ENCODE measurements at places on chromosomes 1 and 21.

DNA sequence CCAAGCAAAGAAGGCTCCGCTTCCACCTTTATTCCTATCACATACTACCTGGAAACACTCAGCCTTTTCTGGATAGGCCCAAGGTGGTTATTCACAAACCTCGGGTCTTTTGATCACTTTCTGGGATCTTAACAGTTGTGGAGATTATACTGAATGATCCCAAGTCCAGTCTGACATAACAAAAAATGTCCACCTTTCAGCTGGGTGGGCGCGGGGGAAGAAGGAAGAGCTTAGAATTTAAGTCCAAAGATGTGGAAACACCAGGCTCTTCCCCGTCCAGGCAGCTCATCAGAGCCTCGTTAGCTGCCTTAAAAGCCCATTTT, 338 bp upstream of the C1orf53 start:
- no peaks in the 10 kb centered on the region for H3K27me3 ChIP-seq
- no peak for DNase-seq
- peak overlapping the region; percentile 71 for H3K4me3 ChIP-seq
- no peaks in the 10 kb centered on the region for H3K36me3 ChIP-seq
- peak overlapping the region; percentile 90 for H3K27ac ChIP-seq
- no peaks in the 10 kb centered on the region for H3K4me1 ChIP-seq

- H3K4me3 ChIP-seq, result no peak overlapping the region
- DNase-seq, result no peak
- no peaks in the 10 kb centered on the region for H3K4me1 ChIP-seq
- H3K36me3 ChIP-seq, result peaks cover 24% of the 10 kb centered on the region
- H3K27me3 ChIP-seq, result no peaks in the 10 kb centered on the region
- H3K27ac ChIP-seq, result no peak overlapping the region
Measured at GRCh38 chr1:17405898-17406759, 33.3 kb downstream of the RCC2 start.

DNA sequence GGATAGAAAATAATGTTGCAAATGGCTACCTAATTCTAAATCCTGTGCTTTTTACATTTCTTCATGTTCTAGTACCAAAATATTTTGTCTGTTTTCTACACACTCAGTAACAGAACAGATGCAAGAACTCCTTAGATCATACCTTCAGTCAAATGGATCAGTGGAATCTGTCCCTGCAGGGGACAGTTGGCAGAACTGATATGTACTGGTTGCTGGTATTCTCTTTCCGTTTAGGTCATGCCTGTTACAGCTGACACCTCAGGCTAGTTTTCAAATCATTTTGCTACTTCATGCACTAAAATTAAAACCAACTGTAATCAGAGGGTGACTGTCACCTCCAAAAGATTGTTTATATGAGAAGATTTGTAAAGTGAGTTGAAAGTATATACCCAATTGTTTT, 109.2 kb downstream of the TNNI3K start:
- H3K4me1 ChIP-seq, result peaks cover 4% of the 10 kb centered on the region
- no peak overlapping the region for H3K27ac ChIP-seq
- DNase-seq, result no peak

DNA sequence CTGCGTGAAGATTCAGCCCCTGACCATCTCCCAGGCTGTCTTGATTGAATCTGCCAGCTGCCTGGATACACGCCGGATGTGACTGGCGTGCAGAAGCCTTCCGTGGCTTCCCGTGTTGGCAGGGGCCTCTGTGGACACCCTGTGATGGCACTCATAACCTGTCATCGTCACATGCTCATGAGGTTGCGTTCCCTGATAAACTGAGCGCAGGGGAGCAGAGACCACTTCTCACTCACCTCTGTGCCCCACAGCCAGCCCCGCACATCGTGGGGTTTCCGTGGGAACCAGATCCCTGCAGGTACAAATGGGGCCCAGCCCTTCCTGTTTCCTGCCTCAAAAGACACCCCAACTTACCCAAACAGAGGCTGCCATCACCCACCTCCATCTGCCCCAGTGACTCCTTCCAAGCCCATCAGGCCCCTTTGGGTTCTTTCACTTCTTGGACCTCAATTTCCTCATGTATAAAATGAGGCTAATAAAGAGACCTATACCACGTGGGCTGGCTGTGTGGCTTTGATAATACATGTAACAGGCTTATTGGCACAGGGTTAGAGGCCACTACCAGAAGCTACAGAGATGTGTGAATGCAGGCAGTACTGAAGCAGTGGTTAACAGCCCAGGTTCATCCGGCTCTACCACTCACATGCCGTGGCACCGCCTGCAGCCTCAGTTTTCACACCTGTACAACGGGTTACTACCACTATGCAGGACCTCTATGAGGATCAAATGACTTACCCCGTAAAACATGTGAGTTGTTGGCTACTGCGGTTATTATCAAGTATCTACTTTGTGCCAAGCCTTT, 23.6 kb downstream of the HTR6 start:
- no peak for DNase-seq
- H3K27me3 ChIP-seq, result no peaks in the 10 kb centered on the region
- H3K4me1 ChIP-seq, result peaks cover 17% of the 10 kb centered on the region
- H3K27ac ChIP-seq, result peak overlapping the region; percentile 35
- no peak overlapping the region for H3K4me3 ChIP-seq

DNA sequence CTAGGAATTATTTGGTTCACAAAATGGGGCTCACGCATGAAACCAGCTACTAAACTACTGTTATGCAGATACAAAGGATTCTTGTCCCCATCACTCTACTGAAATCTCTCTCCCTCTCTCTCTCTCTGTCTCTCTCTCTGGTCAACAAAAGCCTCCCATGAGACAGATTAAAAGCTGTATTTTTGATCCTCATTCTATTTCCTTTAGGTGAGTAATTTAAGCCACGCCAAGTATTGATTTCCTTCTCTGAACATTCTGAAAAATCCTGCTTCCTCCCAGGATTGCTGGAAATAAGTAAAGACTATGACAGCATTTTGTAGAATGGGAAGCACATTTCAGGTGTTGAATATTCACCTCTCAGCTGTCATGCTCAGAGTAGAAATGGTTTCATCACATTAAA, 43.7 kb downstream of the PRDX6 start:
- no peak overlapping the region for H3K4me3 ChIP-seq
- H3K27me3 ChIP-seq, result no peaks in the 10 kb centered on the region
- no peak for DNase-seq
- no peaks in the 10 kb centered on the region for H3K36me3 ChIP-seq

DNA sequence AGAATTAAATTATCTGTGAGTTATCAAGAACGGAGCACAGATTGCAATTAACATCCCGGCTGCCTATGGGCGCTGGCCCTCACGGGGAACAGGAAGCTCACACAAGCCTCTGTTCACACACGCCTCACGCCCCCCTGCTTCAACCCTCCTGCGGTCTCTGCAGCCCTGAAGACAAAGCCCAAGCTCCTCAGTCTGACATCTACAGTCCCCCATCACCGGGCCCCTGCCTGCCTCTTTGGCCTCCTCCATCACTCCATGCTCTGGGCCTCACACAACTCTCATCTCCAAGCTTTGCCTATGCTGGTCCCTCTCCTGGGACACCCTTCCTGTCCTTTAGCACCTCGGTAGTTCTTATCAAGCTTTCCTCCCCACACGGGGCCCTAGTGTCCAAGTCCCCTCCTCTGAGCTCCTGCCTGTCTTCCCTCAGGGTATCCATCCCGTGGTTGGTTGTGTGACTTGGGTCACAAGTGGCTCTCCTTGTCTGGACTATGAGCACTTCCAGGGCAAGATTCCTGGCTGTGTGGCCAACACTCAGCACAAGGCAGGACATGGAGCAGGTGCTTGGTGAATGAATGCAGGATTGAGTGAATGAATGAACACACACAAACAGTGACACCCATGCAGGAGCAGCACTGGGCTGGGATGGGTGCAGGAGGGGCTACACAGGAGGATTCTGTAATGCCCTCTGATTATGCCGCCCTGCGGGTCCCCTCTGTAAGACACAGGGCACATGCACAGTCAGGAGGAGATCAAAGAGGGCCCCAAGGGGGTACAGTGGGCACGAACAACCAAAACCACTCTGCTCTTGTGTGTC, 116.1 kb downstream of the DMRTB1 start:
- no peak overlapping the region for H3K4me3 ChIP-seq
- H3K4me1 ChIP-seq, result no peaks in the 10 kb centered on the region
- H3K27ac ChIP-seq, result no peak overlapping the region
- H3K36me3 ChIP-seq, result no peaks in the 10 kb centered on the region

DNA sequence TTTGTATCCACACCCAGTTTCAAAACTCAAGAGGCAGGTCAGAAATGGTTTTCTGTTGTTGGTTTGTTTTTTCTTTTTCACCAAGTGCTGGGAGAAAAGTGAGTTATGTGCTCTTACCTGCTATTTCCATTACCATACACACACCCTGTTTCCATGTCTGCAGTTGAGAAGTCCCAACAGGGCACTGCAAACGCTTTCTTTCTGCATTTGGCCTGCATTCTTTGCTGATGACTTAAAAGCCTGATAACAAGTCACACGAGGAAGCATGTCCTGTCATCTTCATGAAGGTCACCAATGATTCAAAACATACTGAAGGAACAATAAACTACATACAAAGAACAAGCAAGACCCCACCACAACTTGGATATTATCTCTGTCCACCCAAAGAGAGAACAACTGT, 24.8 kb upstream of the KCNE1 start:
- no peaks in the 10 kb centered on the region for H3K27me3 ChIP-seq
- H3K4me1 ChIP-seq, result peaks cover 29% of the 10 kb centered on the region
- no peak for DNase-seq
- no peaks in the 10 kb centered on the region for H3K36me3 ChIP-seq
- H3K27ac ChIP-seq, result peak overlapping the region; percentile 73

DNA sequence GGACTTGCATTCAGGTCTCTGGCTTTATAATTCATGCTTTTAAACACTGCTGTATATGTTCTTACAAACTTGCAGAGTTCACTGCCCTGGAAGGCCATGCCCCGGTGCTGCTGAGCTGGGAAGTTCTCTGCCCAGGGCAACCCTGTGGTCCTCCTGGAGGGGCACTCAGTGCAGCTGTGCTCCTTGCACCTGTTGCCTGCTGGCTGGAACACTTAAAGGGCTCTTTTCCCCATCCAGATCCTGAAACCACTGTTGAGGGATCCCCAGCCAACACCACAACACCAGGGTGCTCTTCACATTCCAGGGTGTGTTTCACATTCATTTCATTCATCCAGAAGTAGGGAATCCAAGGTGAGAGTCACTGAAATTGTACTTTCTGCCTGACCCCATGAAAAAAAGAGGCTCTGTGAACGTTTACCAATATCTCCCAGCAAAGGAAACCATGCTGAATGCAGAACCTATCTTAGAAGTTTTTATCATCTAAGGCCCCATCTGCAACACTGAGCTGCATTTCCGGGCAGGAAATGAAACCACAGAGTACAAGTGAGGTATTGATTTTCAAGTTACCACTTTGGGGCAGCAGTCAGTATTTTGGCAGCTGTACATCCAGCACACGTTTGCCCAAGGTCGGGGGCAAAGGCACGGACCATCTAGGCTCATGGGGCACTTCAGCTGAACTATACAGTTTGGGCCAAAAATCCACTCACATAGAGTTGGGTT, 16.4 kb upstream of the KIAA0040 start:
- H3K36me3 ChIP-seq, result no peaks in the 10 kb centered on the region
- H3K4me1 ChIP-seq, result no peaks in the 10 kb centered on the region
- H3K27me3 ChIP-seq, result no peaks in the 10 kb centered on the region
- no peak overlapping the region for H3K27ac ChIP-seq
- H3K4me3 ChIP-seq, result no peak overlapping the region
- no peak for DNase-seq

- no peak for DNase-seq
- H3K4me3 ChIP-seq, result no peak overlapping the region
- H3K27me3 ChIP-seq, result no peaks in the 10 kb centered on the region
- H3K27ac ChIP-seq, result no peak overlapping the region
Measured at GRCh38 chr1:177256153-177257075, 85.7 kb downstream of the BRINP2 start.

DNA sequence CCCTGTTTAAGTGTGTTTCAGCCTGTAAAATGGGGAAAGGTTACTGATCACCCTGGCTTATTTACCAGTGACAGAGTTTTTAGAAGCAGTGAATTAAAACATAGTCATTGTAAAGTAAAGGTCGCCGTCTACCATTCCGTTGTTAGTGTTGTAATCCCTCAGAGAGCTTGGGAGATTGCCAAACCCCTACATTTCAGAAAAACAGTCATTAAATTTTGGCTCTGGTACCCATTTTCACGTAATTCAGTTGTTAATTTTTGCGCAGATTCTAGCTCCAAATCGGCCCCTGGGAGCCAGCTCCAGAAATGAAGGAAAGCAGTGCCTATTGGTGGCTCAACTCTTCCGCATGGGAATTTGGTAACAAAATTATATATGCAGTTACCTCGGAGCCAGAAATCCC, 127.7 kb upstream of the AJAP1 start:
- DNase-seq, result no peak
- H3K4me3 ChIP-seq, result no peak overlapping the region
- no peak overlapping the region for H3K27ac ChIP-seq
- H3K36me3 ChIP-seq, result no peaks in the 10 kb centered on the region

DNA sequence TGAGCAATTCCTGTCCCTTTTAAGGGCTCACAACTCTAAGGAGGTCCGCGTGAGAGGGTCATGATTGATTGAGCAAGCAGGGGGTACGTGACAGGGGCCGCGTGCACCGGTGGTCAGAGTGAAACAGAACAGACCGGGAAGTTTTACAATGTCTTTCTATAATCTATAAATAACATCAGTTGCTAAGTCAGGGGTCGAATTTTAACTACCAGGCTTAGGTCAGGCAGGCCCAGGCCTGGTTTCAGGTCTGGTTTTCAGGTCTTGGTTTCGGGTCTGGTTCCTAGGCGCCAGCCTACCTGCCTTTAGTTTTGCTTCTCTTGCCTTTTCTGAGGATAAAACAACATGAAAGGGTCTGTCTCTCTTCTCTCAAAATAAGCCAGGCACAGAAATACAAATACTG, 476.0 kb upstream of the CAMK1G start:
- no peak overlapping the region for H3K27ac ChIP-seq
- no peak overlapping the region for H3K4me3 ChIP-seq
- no peak for DNase-seq
- no peaks in the 10 kb centered on the region for H3K36me3 ChIP-seq
- H3K27me3 ChIP-seq, result no peaks in the 10 kb centered on the region

DNA sequence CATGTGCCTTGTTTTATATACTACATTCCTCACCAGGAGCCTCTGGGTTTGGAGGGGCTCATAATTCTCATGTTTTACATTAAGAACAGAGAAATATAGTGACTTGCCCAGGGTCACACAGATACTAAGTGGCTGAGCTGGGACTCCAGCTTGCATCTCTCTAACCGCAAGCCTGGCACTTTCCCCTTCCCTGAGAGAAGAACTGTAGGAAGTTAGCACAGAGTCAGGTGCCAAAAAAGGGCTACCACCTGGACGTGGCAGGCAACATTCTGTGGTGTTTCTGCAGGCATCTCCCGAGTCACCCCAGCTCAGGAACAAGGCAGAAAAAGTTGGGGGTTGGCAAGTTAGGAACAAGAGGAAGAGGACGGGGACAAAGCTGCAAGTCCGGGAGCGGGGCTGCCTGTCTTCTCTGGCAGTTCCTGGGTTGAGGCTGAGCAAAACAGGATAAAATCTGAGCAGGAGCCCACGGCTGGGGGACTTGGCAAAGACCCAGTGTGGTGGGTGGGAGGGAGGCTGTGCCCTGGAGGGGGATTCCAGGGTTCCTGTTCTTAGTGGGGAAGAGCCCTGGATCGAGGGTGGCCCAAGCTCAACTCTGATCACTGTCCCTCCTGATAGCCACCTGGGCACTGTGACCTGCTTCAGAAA, 9.8 kb downstream of the PLA2G5 start:
- peak overlapping the region; percentile 35 for H3K27ac ChIP-seq
- no peaks in the 10 kb centered on the region for H3K27me3 ChIP-seq
- peaks cover 81% of the 10 kb centered on the region for H3K4me1 ChIP-seq
- H3K4me3 ChIP-seq, result no peak overlapping the region

GRCh38 chr21:26275801-26276200, 105.2 kb upstream of the APP start:
- no peaks in the 10 kb centered on the region for H3K27me3 ChIP-seq
- no peaks in the 10 kb centered on the region for H3K36me3 ChIP-seq

GRCh38 chr1:34701326-34702060, 53.4 kb upstream of the GJB5 start:
- DNase-seq, result no peak
- no peaks in the 10 kb centered on the region for H3K36me3 ChIP-seq
- H3K27me3 ChIP-seq, result no peaks in the 10 kb centered on the region
- no peak overlapping the region for H3K4me3 ChIP-seq
- H3K27ac ChIP-seq, result no peak overlapping the region
- H3K4me1 ChIP-seq, result no peaks in the 10 kb centered on the region

Data from right atrium auricular region (tissue), 2 donors.